ENCODE measurements at places on chromosomes 4 and X. TPM values are rescaled to one million over a fixed set of nuclear protein-coding genes. Genes with fewer than 3 reads are reported as not detected.

The BRS3 gene
- total RNA-seq, result not detected

GRCh38 chr4:105126311-105127169, 20.1 kb upstream of the TET2 start:
- no peak for DNase-seq

- DNase-seq, result peak; percentile 4
Observed at GRCh38 chrX:73182502-73183114, 32.0 kb downstream of the NAP1L2 start.

The MAGEA11 gene
- not detected for total RNA-seq

All from prostate gland (tissue), 2 donors.